Sigmoid colon (tissue), 7 donors: ENCODE measurements at places on chromosomes 12 and 14. TPM values are rescaled to one million over a fixed set of nuclear protein-coding genes. Genes with fewer than 3 reads are reported as not detected.

WIF1 gene
- total RNA-seq: not detected

RAPGEF3 gene
- total RNA-seq: 13.8 TPM

DNA sequence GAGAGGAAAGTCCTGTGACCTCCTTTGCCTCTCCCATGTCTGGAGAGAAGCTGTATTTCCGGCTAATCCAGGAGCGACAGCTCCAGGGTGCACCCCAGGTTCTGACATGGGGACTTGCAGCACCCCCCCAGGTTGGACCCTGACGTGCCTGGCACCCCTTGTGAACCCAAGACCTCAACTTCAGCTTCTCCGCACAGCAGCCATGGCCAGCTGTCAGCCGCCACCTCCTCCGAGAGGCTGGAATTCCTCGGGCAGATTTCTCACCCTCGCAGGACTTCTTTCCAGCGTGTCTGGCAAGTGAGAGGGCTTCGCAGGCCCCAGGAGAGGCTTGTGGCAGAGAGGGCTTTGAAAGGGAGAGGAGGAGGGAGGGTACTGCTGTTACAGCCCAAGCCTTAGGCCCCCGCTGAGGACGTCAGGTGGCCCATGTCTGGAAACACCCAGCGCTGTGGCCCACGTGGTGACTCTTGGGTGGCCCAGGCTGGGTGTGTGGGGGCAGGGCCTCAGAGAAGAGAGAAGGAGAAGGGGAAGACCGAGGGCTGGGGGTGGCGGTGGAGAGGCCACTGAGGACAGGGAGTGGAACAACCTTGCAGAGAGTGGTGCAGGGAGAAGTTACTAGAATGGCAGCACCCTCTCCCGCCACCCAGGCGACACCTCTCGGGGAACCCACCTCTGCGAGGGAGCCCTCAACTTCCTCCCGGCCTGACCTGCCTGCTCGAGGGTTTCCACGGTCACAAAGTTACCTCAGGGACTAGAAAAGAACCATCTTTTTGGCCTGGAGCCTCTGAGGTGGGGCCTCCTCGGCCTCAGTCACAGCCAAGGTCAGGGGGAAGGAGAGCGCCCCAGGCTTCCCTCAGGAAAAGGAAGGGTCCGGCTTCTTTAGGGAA, 11.7 kb upstream of the RPS6KL1 start:
- DNase-seq: no peak

- DNase-seq: no peak
These were observed 646.1 kb upstream of the TMEM132C start for GRCh38 chr12:127620735-127621355.

- no peak for DNase-seq
These were observed 6.0 kb downstream of the TMEM229B start for GRCh38 chr14:67482231-67483164.

DNA sequence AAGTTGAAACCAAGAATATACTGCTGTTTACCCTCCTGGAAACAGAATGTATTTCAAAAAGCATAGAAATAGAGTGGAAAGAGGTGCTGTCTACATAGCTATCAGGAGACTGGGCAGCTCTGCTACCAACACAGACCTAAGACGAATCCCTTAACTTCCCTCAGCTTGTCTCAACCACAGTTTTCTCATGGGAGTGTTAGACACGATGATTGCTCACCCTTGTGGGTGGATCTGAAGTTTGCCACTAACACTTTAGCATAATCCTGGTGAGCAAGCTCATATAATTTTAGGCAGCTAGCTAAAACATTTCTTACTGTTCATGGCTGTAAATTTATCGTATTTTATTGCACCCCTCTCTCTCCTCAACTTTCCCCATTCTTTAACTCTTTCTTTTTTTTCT, 38.5 kb downstream of the C12orf75 start:
- DNase-seq: no peak

DNA sequence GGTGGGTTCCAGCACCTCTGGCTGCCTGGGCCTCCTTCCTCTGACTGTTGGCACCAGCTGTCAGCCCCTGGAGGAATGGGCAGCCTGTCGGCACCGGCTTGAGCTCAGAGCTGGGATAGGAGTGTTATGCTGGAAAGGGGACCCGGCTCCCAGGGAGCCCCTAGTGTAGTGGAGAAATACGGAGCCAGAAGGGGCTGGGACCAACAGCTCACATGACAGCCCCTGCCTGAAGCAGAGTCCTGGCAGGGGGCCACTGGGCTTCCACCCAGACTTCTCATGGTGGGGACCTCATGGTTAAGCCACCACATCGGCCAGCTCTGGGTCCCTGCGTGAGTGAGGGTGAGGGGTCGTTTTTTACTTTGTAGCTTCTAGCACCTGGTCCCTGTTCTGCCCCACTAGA, 174.5 kb downstream of the TSPAN9 start:
- peak; percentile 81 for DNase-seq

DNA sequence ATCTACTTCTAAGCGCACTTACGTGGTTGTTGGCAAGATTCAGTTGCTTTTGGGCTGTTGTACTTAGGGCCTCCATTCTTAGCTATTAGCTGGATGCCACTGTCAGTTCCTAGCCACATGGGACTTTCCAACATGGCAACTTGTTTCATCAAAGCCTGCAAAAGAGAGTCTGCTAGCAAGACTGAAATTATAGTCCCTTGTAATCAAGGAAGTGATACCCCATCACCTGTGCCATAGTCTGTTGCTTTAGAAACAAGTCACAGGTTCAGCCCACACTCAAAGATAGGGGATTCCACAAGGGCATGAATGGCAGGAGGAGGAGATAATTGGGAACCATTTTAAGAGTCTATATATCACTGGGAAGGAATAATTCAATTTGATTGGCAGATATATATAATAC, 27.1 kb upstream of the SLC17A8 start:
- no peak for DNase-seq

GRCh38 chr12:54437243-54437642, 18.2 kb upstream of the ITGA5 start:
- DNase-seq: no peak

FLRT2 gene
- total RNA-seq: 13.0 TPM
